ENCODE measurements at places on chromosomes 12 and 14.

DNA sequence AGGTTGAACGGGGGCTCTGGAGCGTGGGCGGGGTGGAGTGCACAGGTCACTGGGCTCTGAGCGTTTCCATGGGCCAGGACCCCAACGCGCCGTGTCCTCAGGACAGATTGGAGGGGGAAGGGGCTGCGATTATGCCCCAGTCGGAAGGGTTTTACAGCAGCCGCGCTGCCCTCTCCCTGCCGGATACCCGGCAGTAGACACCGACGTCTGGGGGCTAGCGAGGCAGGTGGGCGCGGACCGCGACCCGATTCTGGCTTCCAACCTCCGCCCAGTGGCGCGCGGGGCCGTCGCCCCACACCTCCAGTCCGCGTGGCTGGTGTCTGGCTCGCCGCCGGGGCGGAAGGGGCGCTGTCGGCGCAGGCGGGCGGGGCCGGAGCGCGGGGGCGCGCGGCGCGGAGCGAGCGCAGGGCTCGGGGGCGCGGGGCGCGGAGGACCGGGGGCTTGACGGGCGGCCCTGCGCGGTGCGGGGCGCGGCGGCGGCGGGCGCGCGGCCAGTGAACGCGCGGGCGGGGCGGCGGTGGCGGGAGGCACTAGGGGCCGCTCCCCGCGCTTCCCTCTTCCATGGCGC is 2.4 kb upstream of the KIF26A start:
- no peak for DNase-seq

DNA sequence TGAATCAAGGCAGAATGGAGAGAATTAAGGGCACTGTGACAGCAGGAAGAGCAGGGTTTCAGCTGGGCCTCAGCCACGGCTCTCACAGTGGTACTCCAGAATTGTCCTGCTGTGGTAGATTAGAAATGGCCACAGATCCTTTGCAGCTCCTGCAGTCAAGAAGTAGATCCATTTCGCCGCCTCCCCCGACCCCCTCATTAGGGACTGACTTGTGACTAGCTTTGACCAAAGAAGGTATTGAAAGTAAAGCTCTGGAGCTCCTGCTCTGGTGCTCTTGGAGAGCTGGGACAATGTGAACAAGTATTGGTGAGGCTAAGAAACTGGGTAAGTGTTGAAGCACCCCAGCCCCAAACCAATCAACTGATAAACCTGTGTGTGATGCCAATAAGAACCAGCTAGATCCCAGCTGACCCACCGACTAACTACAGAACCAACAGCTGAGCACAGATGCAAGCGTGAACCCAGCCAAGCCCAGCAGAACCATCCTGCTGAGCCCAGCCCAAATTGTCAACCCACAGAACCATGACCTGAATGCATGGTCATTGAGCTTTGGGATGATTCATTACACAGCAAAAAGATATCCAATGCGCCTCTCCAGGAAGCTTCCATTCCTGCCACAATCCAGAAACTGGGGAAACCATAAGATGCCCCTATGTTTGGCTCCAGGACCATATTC is 50.7 kb downstream of the JAG2 start:
- DNase-seq: no peak

DNA sequence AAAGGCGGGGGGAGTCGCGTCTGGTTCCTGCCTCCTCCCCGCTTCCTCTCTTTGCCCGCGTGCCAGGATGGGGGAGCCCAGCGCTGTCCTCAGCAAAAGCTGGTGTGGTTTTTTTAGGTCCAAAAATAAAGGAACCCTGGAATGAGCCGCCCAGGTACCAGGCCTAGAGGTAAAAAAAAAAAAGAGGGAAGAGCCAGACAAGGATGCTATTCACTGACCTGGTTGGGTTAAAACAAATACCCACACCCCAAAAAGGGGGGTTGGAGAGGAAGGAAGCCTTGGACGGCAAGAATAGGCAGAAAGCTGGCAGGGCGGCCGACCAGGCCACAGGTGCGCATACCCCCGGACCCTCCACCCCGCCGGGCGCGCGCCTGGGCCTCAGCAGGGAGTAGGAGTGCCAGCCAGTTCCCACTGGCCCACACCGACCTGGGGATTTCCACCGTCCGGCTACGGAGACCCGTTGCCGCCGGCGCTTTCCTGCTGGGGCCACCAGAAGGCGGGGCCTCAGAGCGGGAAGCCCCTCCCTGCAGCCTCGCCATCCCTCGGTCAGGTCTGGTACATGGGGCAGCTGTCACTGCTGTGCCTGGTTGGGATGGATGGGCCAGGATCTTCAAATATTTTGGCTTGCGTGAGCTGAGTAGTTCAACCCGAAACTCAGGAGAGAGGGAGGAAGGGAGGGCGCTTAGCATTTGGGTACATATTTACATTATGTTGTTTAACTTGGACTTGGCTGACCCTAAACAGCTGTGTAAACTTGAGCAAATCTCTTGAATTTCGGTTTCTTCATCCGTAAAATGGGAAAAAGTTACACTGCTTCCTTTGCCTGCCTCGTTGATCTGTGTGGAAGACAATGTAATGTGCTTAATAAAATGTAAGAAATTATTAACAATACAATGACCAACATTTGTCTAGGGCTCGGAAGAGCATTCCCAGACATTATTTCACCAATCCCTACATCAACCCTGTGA is 5.4 kb upstream of the IRF2BPL start:
- DNase-seq: peak; percentile 33

- DNase-seq: peak; percentile 45
Measured at GRCh38 chr14:101821528-101821927, 60.0 kb downstream of the PPP2R5C start.

DNA sequence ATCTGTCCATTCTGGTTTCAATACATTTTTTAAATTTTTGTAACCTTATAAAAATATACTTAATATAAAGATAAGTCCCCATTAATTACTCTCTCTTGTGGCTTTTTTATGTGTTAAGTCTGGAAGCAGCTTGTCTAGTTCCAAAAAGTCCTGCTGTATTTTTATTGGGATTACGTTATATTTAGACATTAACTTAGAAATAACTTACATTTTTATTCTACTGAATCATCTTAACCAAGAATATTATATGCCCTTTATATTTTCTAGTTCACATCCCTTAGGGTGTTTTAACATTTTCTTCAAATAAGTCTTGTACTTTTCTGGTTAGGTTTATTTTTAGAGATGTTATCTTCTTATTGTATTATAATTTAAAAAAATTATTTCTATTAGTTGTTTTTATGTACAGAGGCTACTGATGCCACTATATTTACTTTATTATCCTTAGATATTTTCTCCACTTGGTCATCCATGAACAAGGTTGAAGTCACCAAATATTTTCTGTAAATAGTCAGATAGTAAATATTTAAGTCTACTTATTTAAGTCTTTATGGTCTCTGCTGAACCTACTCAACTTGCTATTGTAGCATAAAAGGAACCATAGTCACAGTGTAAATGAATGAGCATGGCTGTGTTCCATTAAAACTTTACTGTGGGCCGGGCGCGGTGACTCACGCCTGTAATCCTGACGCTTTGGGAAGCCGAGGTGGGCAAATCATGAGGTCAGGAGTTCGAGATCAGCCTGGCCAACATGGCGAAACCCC is 132.4 kb upstream of the NEDD1 start:
- no peak for DNase-seq

DNA sequence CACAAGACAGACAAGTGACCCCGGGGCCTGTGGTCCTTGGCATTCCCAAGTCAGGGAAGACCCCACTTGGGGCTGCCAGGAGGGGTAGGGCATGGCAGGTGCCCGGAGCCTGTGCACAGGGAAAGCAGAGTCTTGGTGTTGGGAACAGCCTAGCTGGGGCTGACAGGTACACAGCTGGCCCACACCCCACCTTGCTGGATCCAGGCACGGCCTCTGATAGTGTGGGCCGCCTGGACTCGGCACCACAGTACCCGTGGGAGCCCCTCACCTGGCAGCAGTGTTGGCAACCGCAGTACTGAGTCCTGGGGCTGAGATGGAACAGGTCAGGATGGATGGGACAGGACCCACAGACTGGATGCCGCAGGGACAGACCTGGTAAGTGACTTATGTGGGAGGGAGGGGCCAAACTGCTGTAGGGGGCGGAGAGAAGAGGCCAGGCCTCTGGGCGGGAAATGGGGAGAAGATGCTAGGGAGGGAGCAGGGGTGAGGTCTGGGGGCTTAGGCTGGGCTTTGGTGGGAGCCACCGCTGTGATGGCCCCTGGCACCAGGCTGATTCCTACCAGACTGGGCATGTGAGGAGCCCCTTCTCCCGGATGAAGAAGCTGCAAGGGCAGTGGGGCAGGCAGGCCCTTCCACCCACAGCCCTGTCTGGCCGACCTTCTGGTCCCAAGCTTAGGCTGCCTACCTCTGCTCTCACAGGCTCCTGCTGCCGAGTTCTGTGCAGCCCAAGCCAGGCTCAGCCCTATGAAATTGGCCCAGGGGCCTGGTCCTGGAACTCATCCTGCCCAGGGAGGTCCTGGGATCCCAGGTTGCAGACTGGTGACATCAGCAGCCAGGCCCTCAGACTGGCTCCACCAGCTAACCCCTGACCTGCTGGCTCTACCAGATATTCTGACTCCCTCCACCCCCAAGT is at the start of gene TGM1:
TSS of gene TGM1 (minus strand) at position 357 of the 913 bp plus-strand sequence. CDS start 825 bp downstream, outside the sequence.
- no peak for DNase-seq

GRCh38 chr12:116455540-116456329 is 103.4 kb upstream of the MAP1LC3B2 start:
- DNase-seq: no peak

DNA sequence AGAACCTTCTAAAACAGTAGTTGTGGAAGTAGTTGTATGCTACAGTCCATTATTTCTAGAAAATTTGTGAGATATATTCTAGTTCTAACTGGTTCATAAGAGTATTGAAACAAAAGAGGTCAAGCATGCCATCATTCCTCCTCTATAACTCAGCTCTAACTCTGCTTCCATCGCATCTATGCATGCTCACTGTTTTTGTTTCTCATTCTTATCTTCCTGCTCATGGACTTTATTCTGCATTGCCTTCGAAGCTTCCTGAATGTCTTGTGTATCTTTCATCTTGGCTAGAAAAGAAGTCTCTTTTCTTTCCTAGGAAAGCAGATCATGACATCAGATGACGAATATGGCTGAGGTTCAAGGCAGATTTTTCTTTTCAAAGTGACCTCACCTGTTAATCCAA is 402 bp downstream of the LMNTD1 start:
- no peak for DNase-seq

GRCh38 chr12:32089156-32089555 is 17.5 kb upstream of the BICD1 start:
- no peak for DNase-seq

GRCh38 chr14:81523016-81523415 is 10.6 kb downstream of the SEL1L start:
- DNase-seq: no peak

- DNase-seq: no peak
Measured at GRCh38 chr12:78035901-78036606, 205.4 kb downstream of the NAV3 start.

- DNase-seq: no peak
Measured at GRCh38 chr12:43737646-43738045, 20.9 kb downstream of the PUS7L start.

DNA sequence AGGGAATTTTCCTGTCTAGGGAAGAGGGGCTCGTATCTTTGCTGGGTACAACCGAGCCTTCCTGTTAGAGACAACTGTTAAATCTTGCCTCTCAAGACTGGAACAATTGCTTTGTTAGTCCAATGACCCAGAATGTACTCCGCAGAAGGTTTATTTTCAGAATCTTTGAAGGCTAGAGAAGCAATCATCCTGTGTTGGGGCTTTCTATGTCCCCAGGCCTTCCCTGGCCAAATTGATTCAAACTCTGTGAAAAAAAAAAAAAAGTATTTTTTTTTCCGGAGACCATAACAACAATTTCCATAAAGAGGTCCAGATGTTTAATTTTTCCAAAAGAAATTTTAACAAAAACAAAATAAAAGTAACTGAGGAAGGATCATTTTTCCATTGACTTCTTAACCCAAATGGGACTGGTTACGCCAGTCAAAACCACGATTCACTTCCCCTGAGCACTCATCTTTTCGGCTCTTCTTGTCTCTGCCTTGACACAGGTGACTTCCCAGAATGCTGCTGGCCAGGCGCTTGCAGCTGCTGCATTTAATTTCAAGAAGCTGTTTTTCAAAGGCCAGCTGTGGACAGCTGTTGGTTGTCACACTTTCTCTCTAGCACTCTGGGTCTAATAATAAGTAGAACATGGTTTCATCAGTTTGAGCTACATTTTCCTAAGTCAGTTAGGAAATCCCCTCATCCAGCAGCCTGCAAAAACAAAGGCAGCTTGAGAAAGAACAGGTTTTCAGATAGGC is 81.6 kb upstream of the MANSC4 start:
- no peak for DNase-seq

DNA sequence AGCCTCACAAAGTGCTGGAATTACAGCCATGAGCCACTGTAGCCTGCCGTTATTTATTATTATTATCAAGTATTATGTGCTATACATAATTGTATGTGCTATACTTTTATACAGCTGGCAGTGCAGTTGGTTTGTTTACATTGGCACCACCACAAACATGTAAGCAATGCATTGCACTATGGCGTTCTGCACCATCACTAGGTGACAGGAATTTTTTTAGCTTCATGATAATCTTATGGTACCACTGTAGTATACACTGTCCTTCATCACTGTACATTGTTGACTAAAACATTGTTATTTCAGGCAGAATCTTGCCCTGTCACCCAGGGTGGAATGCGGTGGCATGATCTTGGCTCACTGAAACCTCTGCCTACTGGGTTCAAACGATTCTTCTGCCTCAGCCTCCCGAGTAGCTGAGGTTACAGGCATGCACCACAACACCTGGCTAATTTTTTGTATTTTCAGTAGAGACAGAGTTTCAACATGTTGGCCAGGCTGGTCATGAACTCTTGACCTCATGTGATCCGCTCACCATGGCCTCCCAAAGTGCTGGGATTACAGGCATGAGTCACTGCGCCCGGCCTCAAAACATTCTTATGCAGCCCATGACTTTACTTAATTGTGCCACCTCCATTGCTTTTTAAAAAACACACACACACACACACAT is 17.1 kb downstream of the MRPL42 start:
- DNase-seq: no peak

DNA sequence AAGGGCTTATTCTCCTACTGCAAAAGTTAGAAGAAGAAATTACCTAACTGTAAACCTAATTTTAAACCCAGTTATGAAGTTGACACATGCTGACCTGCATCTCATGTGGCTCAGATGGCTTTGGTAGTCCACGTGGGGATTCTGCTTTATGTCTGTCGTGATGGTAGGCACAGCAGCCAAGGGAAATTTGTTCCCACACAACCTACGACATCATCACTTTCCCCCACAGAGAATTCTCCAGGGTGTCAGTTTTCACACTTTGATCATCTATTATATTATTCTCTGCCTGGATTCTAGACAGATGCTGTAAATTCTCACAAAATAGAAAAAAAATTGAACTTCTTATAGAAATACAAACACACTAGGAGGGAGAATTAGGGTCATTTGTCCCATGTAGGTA is 70.6 kb downstream of the PTHLH start:
- DNase-seq: no peak

- no peak for DNase-seq
Measured at GRCh38 chr12:46089414-46090162, 99.2 kb upstream of the SCAF11 start.

DNA sequence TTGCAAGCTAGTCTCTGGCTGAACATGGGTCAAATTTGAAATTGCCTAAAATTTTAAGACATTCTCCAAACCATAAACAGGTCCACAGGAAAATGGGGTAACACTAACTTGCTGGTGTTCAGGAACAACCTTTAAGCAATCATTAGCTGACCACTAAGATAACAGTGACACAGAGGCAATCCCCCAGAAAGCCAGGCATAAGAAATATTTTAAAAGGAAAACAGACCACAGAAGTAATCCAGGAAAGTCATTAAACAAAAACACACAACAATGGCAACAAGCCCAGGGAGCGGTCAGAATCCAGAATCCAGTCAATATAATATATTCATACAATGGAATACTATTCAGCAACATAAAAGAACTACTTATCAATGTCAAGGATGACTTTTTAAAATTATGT is 59.1 kb downstream of the LRP6 start:
- no peak for DNase-seq

Data from activated T-helper 1 cell treated with anti-CD3 and anti-CD28 coated beads, Interleukin-2, amount 50 U/mL, for 16 hours (primary cell).